ENCODE measurements at places on chromosomes 5 and 9.

DNA sequence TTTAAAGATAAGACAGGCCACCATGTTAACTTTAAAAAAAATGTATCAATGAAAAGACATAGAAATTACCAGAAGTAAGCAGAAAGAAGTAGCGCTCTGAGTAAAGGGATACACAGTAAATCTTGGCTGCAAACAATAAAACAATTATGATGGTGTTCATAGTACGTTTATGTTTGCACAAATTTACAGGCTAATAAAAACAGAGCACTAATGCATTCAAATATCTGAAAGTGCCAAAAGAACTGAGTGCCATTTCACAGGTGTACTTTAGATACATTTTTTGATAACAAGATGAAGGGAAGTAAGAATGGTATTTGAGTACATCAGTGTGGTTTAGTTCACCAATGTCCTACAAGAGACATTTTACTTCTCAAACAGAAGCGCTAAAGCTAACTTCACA is 32.9 kb upstream of the ALDH1A1 start:
- no peak for DNase-seq

- DNase-seq: no peak
These were observed 458.6 kb upstream of the PAPPA start for GRCh38 chr9:115694991-115695390.

GRCh38 chr9:8864545-8864896 is 1064.9 kb upstream of the DMAC1 start:
- peak; percentile 24 for DNase-seq

DNA sequence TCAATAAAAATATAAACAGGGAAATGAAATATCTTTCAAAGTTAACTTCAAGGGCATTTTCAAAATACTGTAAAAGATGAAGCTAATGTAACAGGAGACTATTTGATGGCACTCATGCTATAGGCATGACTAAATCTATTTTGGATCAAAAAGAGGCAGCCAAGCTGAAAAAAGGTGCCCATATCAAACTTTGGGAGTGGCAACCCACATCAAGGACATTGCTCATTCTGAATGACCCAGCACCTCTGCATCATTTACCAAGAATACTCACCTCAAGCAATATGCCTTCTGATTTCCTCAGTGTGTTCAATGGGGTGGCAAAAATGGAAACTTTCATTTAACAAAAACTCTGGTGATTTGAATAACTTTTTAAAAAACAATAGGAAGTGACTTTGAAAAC is 853.3 kb downstream of the TLE1 start:
- no peak for DNase-seq

DNA sequence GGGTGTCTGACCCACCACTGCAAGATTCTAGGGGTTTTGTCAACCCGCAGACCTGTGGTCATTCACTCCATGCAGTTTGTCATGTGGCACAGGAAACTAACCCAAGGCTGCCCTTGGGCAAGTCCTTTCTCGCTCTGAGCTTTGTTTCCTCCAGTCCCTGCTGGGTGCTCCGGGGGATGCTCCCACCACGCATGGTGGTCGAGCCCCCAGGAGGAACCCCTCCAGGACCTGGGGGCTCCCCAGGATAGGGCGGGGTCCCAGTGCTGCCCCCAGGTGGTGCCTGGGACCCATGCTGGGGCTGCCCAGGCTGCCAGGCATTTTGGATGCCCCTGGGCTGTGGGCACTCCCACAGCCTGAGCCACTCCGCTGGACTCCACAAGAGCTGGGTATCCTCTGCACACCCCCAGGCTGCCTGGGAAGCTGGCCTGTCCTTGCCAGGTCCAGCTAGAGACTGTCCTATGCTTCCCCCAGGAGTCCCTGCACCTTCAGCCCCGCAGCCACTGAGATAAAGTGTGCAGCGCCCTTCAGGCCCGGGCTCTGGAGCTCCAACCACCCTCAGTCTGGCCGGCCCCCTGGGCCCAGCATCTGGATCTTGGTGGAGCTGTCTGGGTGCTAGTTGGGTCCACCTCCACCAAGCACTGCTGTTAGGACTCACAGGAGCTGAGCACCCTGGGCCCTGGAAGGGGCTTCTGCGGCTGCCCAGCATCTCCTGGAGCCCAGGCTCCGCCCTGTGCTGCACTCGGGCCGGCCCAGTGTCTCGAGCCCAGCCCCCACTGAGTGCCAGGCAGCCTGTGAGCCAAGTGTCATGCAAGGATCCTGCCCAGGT is 104.3 kb downstream of the PHF2 start:
- no peak for DNase-seq

- DNase-seq: no peak
These were observed 273.7 kb downstream of the CETN3 start for GRCh38 chr5:90135779-90136378.

GRCh38 chr9:76866689-76867088 is 39.2 kb downstream of the PRUNE2 start:
- DNase-seq: peak; percentile 94

- no peak for DNase-seq
These were observed 52.5 kb upstream of the SEMA4D start for GRCh38 chr9:89550346-89550927.

DNA sequence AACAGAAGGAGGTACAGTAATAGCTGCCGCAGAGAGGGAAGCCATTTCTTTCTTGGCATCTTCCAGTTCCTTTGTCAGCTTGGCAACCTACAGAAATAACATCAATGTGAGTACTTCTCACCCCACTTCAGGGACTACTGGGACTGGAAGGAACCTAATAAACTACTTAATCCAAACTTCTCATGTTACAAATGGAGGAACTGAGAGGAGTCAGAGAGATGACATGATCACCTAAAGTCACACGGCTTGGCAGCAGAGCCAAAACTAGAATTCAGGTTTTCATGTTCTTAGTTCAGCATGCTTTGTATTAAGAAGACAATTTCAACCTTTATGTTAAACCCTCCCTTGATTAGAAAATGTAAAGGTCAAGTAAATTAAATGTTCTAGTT is 44.7 kb downstream of the DIAPH1 start:
- DNase-seq: no peak

DNA sequence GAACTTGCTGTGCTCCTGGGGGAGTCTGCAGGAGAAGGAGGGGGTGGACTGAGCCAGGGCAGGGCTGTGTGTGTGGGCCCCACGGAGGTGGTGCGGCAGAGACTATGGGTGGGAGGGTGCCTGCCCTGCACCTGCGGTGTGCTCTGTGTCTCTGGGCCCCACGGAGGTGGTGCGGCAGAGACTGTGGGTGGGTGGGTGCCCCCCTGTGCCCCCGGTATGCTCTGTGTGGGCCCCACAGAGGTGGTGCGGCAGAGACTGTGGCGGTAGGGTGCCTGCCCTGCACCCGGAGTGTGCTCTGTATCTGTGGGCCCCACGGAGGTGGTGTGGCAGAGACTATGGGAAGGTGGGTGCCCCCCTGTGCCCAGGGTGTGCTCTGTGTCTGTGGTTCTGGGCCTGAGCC is 103.7 kb downstream of the EHMT1 start:
- DNase-seq: no peak

DNA sequence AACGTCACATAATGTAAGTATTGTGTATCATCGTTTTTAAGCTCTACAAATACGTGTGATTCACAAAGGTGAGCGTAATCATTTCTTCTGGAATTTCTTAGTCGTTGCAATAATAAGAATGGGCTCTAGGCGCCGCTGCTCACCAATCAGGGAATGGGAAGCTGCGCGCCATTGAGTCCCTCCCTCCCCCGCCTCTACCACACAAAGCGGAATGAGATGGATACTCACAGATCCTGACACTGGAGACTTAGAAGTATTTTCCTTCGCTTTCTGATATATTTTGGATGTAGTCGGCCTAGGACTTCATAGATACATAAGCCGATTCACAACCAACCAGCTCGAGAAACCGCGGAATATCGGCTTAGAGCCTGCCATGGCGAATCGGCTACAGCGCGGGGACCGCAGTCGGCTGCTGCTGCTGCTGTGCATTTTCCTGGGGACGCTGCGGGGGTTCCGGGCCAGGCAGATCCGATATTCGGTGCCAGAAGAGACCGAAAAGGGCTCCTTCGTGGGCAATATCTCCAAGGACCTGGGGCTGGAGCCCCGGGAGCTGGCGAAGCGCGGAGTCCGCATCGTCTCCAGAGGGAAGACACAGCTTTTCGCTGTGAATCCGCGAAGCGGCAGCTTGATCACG is at the start of gene PCDHGA11:
Gene PCDHGA11 (plus strand): TSS at position 197 of the 634 bp plus-strand sequence. CDS start 177 bp downstream, at position 374.
- peak; percentile 71 for DNase-seq

Measured in fibroblast of skin of abdomen (primary cell).